HCT116 (cell line): ENCODE measurements at places on chromosomes 1 and 21. TPM values are rescaled to one million over a fixed set of nuclear protein-coding genes. Genes with fewer than 3 reads are reported as not detected.

Gene FCGR2B
- total RNA-seq = not detected

Gene ANGPTL3
- total RNA-seq = 0.07 TPM

Gene RIMKLA
- total RNA-seq = 4.9 TPM

Gene ARMH1
- total RNA-seq = 3.2 TPM

Gene NEGR1
- total RNA-seq = 0.05 TPM

Gene PDC
- total RNA-seq = not detected

Gene PTGER3
- 0.05 TPM for total RNA-seq

Gene LIPI
- not detected for total RNA-seq

DNA sequence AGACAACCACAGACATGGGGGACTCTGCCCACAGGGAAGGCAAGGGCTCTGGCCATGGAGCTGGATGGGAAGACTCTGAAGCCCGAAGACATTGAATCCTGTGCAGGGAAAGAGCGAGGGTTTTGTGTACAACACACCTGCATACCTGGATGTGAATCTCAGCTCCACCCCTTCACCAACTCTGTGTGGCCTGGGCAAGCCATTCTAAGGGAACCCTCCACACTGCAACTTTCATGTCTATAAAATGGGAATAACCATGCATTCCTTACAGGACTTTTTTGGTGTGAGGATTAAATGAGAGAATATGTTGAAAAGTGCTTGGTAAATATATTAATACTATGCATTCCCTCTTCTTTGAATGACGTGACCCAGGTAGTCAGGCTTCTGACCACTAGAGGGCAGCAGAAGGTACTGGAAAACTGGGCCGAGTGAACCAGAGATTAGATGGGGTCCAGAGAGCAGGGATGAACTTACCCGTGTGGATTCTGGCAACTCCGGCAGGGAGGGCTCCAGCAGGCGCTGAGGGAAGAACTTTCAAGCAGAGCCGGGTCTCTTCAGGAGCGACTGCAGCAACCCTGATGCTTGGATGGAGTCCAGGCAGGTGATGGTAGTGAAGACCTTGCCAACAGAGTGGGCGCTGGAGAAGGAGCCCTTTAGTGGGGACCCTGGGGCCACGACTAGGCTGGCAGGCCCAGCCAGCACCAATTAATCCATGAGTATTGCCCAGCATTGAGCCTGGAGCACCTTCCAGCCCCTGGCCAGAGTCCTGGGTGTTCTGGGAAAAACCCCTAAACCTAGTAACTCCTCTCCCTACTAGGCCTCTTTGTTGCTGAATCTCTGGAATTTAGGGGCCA, 834 bp upstream of the ELF3 start:
- DNase-seq = peak; percentile 77

- no peak for DNase-seq
Measured at GRCh38 chr1:244106837-244107493, 55.9 kb downstream of the ZBTB18 start.

DNA sequence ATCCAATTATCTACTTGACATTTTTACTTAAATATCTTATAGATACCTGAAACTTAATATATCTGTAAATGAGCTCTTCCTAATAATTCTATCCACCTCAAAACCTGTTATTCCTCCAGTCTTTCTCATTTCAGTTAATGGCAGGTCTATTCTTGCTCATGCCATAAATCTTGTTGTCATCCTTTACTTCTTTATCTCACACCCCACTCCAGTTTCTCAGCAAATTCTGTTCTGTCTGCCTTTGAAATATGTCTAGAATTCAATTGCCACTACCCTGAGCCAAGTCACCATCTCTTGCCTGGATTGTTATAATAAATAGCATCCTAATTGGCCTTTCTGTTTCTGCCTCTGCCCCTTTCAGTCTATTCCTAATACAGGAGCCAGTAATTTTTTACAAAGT, 105.8 kb downstream of the MAN1A2 start:
- DNase-seq = no peak

- DNase-seq = no peak
Measured at GRCh38 chr1:217929213-217929885, 298.2 kb downstream of the SPATA17 start.

DNA sequence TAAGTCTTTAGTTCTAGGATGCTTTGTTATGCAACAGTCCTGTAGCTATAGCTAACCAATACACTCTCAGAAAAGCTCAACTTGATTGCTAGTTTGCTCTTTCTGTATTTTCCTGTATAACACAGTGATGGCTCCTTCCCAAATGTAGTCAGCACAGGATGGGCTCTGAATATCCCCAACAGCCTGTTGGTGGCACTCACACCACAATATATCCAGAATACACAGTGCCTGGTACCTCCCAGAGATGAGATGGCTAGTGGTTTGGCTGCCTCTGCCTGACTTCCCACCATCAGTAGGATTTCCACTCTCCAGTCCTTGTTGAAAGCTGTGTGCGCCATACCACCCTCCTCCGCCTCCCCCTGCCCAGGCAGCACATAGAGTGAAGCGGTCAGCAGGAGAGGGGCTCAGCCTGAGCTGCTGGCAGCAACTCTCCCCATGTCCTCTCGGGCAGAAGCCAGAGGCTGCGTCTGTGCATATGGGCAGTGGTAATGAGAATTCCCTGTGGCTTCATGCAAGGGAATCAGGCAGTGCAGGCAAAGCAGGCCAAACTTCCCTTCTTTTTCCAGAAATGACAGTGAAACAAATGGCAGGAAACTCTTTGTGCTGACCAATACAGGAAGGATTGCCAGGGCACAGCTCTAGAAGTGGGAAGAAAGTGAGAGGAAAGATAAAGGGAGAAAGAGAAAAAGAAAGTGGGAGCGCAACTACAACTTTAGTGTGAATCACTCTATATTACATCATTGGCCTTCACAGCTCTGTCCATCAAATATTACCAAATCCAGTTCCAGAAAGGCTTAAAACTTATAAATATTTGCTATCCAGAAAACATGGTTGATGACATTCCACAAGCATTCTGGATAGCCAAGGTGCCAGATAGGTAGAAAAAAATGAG, 49.7 kb downstream of the LMX1A start:
- DNase-seq = no peak

DNA sequence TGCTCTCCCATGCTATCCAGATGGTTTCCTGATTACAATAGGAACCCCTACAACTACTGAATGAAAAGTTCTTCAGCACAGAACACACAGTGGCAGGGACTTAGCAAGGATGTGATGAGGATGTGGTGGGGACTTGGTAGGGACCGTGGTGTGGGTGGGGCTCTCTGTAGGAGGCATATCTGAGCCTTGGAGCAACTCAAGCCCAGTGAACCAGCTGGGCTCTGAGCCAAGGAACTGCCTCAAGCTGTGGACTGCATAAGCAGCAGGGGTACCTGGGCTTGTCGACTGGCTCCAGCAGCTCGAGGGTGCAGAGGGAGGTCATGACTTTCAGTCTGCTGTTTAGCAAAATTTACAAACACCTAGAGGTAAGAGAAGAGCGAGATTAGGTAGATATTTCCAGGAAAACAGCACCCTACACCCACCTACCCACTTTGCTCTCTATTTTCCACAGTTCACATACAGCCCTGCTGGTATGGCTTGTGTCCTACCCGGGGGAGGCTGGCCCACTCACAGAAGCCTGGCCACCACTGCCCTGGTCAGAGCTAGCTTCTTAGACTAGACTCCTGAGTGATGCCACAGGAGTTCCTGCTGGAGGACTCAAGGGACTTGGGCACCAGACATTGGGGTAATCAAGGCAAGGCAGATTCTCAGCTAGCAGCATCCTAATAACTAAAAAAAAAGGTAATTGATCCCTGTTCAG, 86.8 kb upstream of the GCLM start:
- DNase-seq = no peak

- DNase-seq = no peak
Measured at GRCh38 chr21:42623694-42624093, 29.7 kb upstream of the PDE9A start.

GRCh38 chr1:187384504-187384903, 555.8 kb downstream of the PLA2G4A start:
- no peak for DNase-seq

- no peak for DNase-seq
Measured at GRCh38 chr1:71592646-71593274, 511.9 kb upstream of the ZRANB2 start.

GRCh38 chr21:34198231-34199120, 125.1 kb downstream of the MRPS6 start:
- DNase-seq = no peak

DNA sequence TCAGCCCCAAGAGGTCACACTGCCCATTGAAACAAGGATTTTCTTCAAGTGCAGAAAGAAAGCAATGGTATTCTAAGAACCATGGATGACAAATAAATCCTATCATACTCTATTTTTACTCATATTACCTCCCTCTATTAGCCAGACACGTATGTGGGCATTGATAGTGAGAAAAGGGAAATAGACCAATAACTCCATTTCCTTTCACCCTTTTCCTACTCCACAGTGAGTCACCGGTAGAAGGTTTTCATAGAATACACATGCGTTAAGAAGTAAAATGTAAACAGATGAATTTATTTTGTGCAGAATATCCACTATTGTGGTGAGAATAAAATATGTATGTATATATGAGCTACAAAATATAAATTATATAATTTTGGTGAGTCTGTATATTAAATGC, 568.9 kb upstream of the ADGRL4 start:
- DNase-seq = no peak

GRCh38 chr1:77556045-77556444, 126.4 kb downstream of the ZZZ3 start:
- DNase-seq = no peak

DNA sequence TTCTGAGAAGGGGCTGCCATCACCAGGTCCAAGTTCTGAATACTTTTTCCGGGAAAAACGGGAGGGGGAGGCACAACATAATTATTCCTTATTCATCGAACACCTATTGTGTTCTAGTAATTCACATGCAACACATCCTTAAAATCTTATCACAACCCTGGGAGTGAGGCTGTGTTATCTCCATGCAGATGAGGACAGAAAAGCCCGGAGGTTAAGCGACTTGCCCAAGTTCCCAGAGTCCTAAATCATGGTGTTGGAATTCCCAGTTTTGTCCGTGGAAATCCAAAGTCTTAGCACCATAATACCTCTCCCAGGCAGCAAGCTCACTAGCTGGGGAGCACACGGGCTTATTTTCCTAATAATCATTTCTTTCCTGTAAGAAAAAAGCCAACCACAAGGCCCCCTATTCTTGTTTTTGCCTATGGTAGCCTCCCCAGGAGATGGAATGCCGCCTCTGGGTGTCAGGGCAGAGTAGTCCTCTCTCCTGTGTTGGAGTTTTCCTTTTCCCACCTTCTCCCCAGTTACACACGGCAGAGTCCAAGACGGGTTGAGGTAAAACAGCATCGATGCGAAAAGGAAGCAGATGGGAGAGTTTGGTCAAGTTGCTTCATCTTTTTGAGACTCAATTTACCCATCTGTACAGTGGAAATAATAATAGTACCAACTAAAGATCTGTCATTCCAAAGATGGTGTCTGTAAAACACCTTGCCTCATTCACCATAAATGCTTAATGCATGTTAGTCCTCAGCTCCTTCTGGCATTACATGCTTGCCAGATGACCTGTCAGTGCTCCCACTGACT, 228.0 kb upstream of the TMEM51 start:
- DNase-seq = no peak

- peak; percentile 79 for DNase-seq
Measured at GRCh38 chr21:39632796-39633442, 20.2 kb downstream of the B3GALT5 start.

DNA sequence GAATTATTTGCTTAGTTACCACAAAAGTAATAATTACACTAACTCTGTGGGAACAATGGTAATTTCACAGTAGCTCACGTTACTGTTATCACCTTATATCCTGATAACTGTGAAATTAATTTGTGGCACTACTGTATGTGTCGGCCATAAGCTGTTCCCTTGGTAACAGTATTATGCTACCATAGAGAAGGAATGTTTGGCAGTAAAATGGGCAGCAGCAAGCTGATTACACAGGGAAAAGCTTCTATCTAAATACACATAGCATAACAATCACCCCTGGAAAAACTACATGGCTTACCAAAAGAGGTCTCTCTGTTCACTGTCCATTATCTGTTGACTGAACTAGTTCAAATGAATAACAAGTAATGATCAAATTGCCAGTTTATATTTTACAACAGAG, 124.1 kb downstream of the DPYD start:
- no peak for DNase-seq

DNA sequence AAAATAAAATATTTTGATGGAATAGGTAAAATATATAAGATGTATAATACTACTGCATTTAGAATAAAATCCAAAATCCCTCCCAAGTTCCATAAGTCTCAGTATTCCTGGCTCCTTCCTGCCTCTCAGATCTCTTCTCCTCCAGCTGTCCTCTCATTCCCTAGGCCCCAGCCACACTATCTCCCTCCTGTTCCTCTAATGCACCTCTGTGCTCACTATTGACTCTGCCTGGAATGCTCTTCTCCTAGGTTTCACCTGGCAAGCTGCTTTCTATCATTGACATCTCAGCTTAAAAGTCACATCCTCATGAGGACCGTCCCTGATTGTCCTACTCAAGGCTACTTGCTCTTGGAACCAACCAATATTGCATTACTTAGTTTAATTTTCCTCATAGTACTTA, 7.2 kb downstream of the NME7 start:
- no peak for DNase-seq

DNA sequence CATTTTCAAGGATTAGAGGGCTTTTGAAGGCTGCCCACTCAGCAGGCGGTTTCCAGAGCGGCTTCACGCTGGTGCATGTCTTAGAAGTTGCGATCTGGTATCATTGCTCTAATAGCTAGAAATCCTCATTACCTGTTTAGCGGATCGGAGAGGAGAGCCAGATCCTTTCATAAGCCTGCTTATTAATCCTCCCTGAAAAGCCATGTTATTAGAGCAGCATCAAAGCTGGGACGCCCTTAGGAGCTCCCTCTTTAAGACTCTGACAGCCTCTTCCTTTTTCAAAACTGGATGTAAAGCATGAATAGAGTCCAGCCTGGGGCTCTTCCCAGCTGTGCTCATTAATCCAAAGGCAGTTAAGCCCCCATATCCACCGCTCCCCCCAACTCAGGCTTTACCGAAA, 13.9 kb upstream of the CTSE start:
- DNase-seq = no peak

GRCh38 chr1:172638885-172639831, 19.7 kb upstream of the FASLG start:
- peak; percentile 59 for DNase-seq

DNA sequence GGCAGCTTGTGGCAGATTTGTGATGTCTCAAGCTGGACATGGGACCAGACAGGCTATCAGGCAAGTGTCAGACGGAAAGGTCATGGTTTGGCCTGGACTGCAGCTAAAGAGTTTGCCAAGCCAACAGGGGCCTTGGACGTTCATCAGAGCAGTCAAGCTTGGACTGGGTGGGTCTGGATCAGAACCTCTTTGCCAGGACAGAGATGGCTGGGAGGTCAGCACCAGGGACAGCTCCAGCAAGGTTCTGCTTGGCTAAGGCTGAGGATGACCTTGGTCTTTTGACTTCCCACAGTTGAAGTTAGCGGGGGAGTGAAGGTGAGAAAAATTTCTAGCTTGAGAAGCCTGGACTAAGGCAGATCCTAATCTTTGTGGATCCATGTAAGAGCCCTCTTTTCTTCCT, 68.1 kb downstream of the GRIK3 start:
- no peak for DNase-seq
